ENCODE measurements at places on chromosomes 13 and 19. TPM values are rescaled to one million over a fixed set of nuclear protein-coding genes. Genes with fewer than 3 reads are reported as not detected.

The FBXW9 gene
- total RNA-seq, result 8.7 TPM

DNA sequence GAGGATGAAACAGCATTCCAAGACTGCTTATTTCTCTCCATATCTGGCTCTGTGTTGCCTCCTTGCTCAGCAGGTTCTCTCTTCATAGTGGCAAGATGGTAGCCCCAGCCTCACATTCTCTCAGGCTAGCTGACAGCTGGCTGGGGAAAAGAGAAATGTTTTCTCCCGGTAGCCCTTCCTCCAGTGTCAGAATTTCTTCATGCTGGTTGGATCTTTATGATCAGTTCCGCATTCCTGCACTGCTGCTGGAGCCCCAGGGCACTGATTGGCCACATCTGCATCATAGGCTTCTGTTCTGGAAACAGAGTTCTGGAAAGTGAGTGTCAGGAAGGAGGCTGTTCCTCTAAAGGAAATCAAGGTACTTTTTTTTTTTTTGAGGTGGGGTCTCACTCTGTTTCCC lies 24.6 kb downstream of the POP4 start:
- DNase-seq, result peak; percentile 5

DNA sequence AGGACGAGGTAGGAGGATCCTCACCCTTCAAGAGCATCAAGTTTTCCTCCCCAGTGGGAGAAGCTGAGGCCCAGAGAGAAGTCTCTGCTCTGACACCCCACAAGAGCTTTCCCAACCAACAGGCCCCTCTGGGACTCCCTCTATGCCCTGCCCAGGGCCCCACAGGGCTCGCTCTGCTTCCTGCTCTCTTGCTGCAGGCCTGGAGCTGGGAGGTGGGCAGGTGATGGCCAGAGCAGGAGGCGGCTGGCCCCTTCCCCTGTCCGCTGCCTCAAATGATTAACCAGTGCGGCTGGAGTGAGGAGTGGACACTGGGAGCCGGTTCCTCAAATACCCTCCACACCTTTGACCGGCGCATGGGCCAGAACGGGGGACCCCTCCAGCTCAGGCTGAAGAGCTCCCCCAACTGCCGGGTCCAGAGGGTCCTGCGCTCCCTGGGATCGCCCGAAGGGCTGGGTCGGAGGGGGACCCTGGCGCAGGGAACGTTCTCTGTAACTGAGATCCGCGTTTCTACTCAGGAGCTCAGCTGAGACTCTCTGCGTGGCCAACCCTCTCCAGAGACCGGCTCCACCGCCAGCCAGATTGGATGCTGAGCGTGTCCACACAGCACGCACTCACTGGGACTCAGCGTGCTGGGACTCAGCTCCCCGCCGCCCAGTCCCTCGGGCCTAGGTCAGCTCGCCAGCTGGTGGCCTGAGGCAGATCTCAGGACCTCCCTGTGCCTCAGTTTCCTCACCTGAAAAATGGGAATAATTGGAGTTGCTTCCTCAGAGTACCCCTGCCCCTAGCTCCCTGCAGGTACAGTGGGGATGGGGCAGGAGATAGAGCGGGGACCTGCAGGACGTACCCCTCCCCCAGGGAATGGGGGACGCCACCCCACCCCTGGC lies 6.7 kb upstream of the ONECUT3 start:
- peak; percentile 23 for DNase-seq

DNA sequence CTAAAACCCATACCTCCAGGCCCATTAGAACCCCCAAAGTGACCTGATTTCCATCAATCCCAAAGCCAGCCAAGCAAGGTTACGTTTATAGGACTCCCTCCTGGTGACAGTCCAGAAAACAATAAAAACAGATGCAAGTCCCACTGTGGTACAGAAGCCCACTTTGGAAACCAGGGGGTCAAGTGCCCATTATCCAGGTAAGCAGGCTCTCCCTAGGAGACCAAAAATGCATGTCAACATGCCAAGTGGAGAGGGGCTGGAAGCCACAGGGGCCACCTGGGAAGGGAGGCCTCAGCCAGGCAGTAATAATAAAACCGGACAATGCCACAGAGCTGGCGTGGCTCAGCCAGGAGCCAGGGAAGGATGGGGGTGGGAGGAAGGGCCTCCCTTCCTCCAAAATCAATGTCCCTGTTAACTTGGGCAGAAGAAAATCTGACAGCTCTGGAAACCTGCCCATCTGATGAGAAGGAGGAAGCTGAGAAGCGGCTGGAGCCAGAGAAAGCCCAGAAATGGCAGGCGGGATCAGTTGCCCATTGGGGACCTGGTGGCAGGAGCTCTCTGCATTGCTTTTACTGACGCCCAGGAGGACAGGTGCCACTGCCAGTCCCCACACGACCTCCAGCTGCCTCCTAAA lies 160.4 kb downstream of the ZIC5 start:
- DNase-seq, result no peak

DNA sequence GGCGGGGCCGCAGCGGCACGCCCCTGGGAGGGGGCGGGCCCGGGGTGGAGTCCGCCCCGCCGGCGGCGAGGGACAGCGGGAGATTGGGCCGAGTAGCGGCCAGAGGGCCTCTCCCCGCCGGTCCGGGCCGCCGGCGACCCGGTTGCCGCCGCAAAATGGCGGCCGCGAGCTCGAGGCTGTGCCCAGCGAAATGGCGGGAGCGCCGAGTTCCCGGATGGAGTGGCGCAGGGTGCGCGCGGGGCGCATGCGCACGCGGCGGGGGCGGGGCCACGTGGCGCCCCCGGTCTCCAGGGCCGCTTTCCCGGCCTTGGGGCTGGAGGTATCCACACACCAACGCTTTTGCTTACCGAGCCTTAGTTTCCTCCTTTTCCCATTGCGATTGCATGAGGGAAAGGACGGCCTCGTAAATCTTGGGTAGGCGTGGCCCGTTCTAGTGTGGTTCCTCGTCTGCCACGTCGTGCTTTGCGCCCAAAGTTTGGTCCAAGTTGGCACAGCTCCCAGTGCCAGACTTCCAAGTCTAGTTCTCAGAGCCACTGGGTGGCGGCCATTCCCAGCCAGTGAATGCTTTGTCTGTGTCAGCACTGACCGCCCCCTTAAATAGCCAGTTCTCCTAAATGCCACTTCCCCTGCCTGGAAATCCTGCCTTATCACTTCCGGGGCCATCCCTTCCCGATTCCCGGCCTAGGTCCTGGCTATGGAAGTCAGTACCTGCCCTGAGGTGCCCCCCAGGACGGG lies 513 bp downstream of the CIRBP start:
- DNase-seq, result peak; percentile 88

DNA sequence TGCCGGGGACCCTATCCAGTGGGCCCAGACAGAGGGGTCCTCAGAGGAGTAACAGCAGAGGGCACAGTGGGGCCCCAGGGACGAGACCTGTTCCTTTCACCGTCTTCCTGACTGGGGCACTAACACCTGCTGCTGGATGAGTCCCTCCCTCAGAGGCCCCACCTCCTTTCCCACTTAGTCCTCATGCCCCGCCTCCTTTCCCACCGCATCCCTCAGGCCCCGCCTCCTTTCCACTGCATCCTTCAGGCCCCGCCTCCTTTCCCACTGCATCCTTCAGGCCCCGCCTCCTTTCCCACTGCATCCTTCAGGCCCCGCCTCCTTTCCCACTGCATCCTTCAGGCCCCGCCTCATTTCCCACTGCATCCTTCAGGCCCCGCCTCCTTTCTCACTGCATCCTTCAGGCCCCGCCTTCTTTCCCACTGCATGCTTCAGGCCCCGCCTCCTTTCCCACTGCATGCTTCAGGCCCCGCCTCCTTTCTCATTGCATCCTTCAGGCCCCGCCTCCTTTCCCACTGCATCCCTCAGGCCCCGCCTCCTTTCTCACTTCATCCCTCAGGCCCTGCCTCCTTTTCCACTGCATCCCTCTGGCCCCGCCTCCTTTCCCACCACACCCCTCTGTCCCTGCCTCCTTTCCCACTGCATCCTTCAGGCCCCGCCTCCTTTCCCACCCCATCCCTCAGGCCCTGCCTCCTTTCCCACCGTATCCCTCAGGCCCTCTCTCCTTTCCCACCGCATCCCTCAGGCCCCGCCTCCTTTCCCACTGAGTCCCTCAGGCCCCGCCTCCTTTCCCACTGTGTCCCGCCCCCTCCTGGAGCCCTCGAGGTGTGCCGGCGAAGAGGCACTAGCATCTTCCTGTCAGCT lies 6.7 kb downstream of the SPPL2B start:
- no peak for DNase-seq

- no peak for DNase-seq
These were observed 92.6 kb downstream of the MZT1 start for GRCh38 chr13:72634859-72635258.

Data from LHCN-M2 (cell line).